ENCODE measurements at places on chromosomes 4 and X.

- no peak for DNase-seq
Observed at GRCh38 chr4:89134775-89135319, 23.5 kb downstream of the TIGD2 start.

- no peak for DNase-seq
Observed at GRCh38 chr4:105283501-105283900, 136.8 kb downstream of the TET2 start.

- peak; percentile 25 for DNase-seq
Observed at GRCh38 chr4:138241281-138242075, 671 bp downstream of the SLC7A11 start.

DNA sequence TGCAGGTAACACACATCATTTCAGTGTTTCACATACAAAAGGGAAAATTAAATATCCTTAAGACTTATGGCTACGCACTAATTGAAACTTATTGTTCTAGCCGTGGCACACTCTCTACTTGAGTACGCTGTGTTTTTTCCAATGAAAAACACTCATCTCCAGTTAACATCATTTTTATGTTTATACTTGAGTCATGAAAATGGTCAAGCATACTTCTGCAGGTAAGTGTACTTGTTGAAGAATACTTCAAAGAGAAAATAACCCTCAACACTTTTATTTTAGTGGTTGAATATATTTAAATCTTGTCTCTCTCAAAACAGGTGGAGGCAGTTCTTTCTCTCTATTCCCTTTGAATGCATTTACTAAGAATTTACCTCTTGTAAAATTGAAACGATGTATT, 538.7 kb upstream of the PCDH7 start:
- DNase-seq, result no peak

DNA sequence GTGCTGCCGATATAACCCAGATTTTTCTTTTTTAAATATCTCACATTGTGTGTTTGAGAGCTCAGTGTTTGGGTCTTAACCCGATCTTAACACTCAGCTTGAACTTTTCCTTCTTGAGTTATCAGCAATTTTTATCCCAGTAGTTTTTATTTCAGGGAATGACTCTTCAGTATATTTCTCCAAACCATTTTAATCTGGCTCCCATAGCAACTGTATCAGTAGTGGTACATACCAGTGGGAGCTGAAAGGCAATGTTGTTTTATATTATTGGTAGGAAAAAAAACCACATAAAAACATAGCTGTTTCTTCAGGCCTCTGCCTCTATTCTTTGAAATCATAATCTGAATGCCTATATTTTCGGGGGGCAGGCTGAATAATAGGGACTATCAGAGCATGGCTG, 111.1 kb downstream of the SLC4A4 start:
- no peak for DNase-seq

- no peak for DNase-seq
Observed at GRCh38 chr4:148369919-148370318, 72.3 kb downstream of the NR3C2 start.

- peak; percentile 0 for DNase-seq
Observed at GRCh38 chrX:39613482-39613995, 484.2 kb downstream of the BCOR start.

DNA sequence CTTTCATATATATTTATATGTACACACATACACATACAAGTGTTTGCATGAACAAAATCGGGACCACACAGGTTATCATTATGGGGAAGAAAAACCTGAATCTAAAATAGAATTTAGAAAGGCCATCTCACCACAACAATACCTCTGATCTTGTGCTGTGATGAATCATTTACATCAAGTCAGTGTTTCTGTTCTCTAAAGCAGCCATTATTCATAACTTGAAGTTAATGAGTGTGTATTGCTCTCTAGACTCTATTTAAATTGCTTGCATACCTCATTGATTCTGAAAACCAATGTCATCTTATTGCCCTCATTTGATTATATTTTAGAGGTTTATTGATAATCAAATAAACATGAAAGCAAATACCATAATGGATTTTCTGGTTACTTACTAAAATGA, 71.6 kb downstream of the FAM114A1 start:
- DNase-seq, result no peak

DNA sequence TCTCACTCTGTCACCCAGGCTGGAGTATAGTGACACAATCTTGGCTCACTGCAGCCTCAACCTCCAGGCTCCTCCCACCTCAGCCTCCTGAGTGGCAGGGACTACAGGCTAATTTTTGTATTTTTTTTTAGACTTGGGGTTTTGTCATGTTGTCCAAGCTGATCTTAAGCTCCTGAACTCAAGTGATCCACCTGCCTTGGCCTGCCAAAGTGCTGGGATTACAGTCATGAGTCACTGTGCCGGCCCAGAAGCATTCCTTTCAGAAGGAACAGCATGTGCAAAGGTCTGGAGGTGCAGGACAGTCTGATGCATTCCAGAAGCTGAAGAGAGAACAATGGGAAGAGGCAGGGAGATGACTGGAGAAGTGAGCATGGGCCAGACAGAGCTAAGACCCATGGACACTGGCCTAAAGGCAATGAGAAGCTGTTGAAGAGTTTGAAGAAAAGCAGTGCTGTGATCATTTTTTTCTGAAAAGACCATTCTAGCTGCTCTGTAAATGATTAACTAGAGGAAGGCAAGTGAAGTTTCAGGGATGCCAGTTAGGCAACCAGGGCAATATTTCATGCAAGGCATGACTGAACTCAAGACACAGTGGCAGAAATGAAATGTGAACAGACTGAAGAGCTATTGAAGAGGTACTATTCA, 43.2 kb downstream of the MANBA start:
- no peak for DNase-seq

- no peak for DNase-seq
Observed at GRCh38 chr4:7266525-7267292, 74.4 kb downstream of the SORCS2 start.

- no peak for DNase-seq
Observed at GRCh38 chrX:121365572-121366161, 318.3 kb downstream of the GLUD2 start.

- DNase-seq, result no peak
Observed at GRCh38 chr4:186900984-186901383, 177.3 kb upstream of the FAT1 start.

- no peak for DNase-seq
Observed at GRCh38 chrX:3521396-3521795, 174.9 kb upstream of the MXRA5 start.

- DNase-seq, result no peak
Observed at GRCh38 chr4:33395731-33396485, 2675.7 kb downstream of the PCDH7 start.

GRCh38 chr4:64799751-64800150, 390.5 kb upstream of the TECRL start:
- DNase-seq, result no peak

DNA sequence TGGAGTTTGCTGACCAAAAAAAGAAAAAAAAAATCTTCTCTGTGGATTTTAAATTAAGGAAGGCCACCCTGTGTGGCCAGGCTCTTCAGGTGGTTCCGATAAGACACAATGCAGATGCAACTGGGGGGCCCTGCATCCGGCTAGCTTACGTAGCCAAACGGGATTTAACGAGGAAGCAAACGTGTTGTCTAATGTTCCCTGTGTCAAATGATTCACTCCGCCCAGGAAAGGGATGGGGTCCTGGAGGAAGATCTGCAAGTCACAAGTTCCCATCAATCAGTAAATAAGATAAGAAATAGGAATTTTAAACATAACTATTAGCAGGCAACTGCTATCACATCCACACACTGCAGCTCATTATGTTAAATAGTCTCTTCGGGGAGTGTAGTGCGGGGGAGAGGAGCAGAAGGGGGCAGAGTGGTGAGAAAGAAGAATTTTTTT, 216.4 kb upstream of the GYPA start:
- no peak for DNase-seq

DNA sequence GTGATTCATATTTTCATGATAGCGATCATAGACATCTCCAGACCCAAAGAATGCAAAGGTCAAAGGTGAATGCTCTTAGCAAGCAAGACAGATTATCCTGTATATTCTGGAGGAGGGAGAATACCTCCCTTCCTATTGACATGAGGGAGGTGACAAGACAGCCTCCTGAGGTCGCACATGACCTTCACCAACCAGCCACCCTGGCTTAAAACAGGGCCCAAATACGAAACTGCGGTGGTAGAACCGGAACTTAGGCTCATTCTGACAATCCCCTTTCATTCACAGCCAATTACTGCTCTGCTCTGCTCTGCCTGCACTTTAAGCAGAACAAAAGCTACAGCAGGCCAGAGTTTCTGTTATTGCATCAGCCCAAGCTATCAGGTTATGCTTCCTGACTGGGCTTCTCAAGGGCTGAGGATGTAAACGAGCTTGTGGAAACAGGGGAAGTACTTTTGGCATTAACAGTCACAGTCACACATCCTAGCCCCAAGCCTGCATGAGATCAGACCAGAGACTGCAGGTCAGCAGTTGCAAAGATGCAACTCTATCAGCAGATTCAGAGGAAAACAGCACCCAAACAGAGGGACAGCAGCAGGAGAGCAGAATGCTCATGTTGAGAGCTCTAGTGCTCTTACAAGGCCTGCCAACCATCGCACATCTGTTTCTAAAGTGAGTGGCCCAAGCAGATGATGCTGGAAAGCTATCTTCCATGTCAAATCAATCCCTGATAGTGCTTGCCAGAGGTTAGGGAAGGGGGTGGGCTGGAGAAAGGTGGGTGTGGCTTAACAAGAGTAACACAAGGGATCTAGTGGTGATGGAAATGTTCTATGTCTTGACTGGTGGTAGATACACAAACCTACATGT, 51.3 kb upstream of the MAP3K15 start:
- DNase-seq, result peak; percentile 32

DNA sequence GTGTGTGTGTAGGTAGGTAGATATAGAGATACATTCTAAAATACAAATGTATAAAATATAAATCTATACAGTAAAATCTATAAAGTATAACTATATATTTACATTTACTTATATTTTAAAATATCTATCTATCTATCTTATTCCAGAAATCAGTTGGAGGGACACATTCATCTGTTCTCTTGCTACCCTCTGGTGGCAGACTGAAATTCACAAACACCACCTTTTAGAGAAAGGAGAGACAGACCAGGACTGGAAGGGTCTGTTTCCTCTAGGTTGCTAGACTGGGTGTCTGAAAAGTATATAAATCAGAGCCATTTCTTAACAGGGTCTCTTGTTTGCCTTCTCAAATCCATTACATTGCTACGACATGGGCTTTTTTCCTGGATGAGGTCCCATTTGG, 343.0 kb downstream of the OPHN1 start:
- no peak for DNase-seq

GRCh38 chr4:14257903-14258302, 630.4 kb upstream of the BOD1L1 start:
- no peak for DNase-seq
